ENCODE measurements at places on chromosomes 16 and 17.
A peak's percentile ranks its signal among the peaks of the same experiment; 100 is the strongest.

DNA sequence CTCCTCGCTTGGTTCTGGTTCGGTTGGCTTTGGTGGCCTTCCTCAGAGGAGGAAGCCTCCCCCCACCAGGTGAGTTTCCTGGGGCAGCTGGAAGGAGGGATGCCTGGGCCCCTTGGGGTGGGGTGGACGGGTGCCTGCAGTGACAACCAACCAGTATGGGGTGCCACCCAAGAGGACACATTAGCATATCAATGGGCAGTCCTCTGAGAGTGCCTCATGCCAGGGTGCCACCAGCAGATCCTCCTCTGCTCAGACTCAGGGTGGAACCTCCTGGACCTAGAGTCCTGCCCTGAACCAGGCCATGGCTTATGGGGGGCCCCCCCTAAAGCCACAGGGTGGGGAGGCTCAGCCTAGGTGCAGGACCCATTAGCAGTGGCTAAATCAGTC is 2.7 kb downstream of the PPP1R1B start:
- DNase-seq = no peak

DNA sequence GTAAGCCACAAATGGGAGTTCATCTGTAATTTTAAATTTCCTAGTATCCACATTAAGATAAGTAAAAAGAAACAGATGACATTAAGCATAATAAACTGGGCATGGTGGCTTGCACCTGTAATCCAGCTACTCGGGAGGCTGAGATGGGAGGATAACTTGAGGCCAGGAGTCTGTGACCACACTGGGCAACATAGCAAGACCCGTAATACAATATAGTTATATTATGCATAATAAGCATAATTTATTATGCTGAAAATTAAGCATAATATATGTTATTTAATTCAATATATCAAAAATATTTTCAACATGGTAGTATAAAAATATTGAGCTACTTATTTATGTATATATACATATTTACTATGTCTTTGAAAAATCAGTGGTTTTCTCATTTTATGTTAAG is 48.2 kb downstream of the RNF135 start:
- no peak for DNase-seq

- no peak for DNase-seq
Observed at GRCh38 chr17:57234739-57235092, 21.6 kb upstream of the MSI2 start.

DNA sequence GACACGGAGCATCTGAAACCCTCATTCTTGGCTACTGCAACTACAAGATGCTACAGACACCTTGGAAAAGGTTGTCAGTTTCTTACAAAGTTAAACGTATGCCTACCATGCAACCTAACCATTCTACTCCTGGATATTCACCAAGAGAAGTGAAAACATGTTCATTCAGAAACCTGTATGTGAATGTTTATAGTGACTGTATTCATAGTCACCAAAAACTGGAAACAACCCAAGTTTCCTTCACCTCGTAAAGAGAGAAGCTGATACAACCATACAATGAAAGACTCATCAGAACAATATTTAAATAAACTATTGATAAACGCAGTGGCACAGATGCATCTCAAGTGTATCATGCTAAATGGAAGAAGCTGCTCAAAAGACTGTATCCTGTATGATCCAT is 55.4 kb upstream of the CHMP6 start:
- no peak for DNase-seq

GRCh38 chr16:89319886-89320781 is 102.6 kb downstream of the ZNF778 start:
- no peak for DNase-seq

DNA sequence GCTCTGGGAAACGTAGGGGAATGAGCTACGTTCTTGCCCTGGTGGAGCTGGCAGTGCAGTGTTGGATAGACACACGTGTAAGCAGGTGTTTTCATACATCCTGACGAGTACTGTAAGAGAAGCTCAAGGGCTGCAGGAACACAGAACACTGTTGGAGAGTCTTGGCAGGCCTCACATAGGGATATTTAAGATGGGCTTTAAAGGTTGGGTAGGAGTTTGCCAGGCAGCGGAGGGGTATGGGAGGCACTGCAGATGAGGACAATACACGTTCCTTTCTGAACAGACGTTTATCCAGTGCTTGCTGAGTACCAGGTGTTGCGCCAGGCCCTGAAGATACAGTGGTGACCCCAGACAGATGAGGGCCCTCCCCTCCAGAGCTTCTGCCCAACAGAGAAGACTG is 6.3 kb downstream of the KDM8 start:
- DNase-seq = no peak

DNA sequence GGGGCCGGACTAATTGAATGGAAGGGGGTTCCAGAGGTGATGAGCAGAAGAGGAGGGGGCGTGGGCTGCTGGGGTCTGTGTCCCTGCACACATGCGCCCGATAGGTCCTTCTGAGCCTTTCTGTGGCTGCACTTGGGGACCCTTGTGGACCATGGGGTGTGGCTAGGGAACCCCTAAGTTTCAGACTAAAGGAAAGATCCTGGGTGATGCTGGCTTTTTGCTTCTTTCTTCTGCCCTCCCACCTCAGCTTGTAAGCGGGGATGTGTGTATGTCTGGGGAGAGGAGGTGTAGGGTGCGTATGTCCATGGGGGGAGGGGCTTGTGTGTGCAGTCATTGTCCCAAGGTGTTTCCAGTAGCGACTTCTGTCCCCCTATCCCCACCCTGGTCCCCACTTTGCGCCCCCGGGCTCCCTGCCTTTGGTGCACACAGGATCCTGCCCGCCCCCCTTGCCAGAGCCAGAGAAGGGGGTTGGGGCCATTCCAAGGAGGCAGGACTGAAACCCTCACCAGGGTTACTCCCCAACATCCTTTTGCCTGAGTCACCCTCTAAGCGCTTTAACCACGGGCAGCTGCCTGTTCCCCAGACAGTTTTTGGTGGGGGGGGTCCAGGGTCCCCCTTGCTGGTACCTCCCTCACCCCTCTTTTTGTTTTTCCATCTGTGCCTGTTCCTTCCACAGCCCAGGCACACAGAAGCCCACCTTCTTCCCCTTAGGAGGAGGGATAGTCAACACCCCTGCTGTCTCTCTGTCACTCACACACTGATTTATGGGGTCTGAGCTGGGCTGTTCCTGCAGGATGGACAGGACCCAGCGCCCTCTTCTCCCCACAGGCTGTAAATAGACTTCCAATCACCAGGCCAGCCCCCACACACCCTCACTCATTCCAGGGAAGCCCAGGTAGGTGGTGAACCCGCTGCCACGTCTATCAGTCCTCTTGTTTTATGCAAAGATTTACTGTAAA is 83.2 kb downstream of the ARHGAP23 start:
- DNase-seq = no peak

- no peak for DNase-seq
Observed at GRCh38 chr17:76947309-76947708, 79.1 kb downstream of the MGAT5B start.

DNA sequence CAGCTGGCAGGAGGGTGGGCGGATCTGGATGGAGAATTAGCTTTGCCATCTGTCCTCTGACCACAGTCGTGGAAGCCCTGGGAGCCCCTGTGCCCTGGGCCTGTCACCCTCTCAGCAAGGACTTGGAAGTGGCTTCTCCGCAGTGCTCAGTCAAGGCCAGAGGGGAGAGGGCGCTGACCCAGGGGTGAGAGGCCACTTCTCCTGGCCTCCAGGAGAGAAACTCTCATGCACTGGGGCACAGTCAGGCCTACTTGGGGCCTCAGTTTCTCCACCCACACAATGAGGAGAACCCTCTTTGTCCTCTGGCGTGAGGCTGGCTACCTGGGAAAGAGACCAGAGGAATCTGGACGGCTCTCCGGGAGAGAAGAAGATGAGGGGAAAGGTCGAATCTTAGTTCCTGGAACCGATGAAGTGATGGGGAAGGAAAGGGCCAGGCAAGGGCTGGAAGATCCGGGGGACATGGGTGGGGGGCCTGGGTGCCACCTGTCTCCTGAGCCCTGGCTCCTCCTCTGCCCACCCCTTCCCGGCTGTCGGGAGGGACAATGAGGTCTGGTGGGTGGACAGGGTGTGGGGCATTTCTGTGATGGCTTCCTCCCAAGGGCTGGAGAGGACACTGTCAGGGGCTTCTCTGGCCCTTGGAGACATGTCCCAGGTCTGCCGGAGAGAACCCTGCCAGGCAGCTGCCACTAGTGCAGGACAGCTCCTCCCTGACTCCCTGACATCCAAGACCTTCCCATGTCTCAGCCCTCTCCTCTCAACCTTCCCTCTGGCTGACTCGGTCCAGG is 9.0 kb upstream of the ARHGAP27 start:
- DNase-seq = no peak

DNA sequence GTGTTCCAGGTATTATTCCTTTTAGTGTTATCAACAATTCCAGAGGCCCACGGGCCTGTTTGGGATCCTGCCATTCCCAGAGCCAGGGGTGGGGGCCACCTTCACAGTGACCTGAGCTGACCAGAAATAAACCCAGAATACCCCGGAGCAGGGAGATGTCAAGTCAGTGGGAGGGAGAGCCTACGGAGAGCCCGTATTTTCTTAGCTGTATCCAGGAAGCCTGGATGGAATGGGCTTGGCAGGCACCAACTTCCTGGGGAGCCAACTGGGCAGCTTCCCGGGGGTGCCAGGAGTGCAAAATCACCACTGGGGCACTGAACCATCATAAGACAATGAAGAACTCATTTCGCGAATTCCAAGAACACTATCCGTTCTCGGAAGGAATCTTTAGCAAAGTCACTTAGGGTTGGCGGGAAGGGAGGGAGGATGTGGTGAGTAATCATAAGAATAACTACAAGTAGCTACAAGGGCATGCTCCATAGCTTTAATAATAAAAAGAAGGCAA is 13.2 kb upstream of the MRTFB start:
- DNase-seq = no peak

- DNase-seq = no peak
Observed at GRCh38 chr17:76255801-76256429, 9.2 kb upstream of the UBALD2 start.

- DNase-seq = peak; percentile 91
Observed at GRCh38 chr17:4899341-4900230, at the start of gene C17orf107. TSS of gene C17orf107 (plus strand) at chr17:4899536. CDS start at chr17:4899763, 227 bp downstream.

DNA sequence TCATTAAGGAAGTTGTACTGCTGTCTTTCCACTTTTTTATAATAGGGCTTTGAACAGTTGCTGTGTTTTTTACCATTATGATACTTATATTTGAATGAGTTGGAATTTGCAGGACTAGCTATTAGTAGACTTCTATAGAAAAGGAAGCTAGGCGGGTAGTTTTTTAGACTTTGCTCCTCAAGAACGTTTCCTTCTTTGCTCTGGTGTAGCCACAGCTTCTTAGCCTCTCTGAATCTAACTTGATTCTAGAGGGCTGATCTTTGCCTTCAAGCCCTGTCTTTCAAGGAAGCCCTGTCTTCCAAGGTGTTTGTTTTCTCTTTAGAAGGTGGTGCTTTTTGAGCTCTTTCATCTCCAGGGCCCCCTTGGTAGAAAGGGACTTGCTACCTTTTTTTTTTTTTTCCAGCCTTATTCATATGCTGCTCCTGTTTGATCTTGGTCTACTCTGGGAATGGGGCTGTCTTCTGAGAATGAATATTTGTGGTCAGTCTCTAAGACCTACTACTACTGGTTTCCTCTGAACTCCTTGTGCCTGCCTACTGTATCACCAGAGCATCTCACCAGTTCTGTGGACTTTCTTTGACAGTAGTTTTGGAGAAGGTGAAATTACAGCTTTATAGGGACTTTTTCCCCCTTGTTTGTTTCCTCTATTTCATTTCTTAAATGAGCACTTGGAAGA is 52.3 kb upstream of the RASL10B start:
- no peak for DNase-seq

- no peak for DNase-seq
Observed at GRCh38 chr17:13749891-13750235, 148.1 kb upstream of the HS3ST3A1 start.

DNA sequence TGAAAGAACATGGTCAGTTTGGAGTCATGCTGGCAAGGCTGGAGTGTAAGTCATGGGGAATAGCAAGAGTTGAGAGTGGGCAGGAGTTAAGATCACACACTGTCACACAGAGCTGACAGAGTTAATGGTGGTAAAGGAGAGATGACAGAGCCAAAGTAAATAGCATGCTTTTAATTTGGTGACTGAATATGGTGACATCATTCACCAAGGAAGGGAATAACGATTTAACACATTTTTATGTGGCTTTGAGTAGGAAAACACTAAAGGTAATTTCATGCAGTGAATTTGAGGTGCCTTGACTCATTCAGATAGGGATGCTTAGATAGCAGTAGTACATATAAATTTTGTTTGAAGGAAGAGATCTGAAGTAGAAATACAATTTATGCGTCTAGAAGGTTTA is 42.1 kb downstream of the SYNRG start:
- no peak for DNase-seq

- no peak for DNase-seq
Observed at GRCh38 chr17:3865176-3865575, 19.1 kb upstream of the NCBP3 start.
